ENCODE measurements at places on chromosomes 16 and 17. TPM values are rescaled to one million over a fixed set of nuclear protein-coding genes. Genes with fewer than 3 reads are reported as not detected.

- peak; percentile 53 for DNase-seq
These were observed 804 bp downstream of the BORCS6 start for GRCh38 chr17:8189041-8189710.

- DNase-seq = no peak
These were observed 83.3 kb upstream of the C16orf82 start for GRCh38 chr16:26983426-26983825.

DNA sequence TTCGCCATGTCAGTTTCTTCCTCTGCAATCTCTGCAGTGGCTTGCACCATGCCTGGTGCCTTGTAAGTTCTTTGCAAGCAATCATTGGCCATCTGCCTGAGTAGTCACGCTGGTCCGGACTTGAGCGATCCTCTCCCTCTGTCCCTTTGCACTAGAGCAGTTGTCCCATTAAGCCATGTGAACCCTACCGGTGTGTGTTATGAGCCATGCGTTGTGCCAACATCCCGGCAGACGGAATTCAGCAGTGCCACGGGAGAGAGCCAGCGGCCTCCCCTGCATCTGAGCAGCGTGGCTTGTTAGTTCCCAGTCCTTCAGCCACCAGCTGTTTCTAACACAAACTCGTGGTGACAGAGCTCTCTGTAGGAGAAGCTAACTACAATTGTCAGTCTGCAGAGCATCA, 275.1 kb upstream of the HSBP1 start:
- no peak for DNase-seq

Gene ADAD2
- 4.0 TPM for total RNA-seq

All from body of pancreas (tissue), 4 donors.